Muscle of arm (tissue), 14 donors: ENCODE measurements at places on chromosomes 2 and 18. TPM values are rescaled to one million over a fixed set of nuclear protein-coding genes. Genes with fewer than 3 reads are reported as not detected.

Gene ANKAR
- polyA plus RNA-seq, result 4.8 TPM

Gene PARD3B
- 9.5 TPM for polyA plus RNA-seq

Gene SLC1A4
- polyA plus RNA-seq, result 15.1 TPM

Gene ASB18
- 4.2 TPM for polyA plus RNA-seq

Gene TBR1
- polyA plus RNA-seq, result not detected
